ENCODE measurements at places on chromosomes 13 and 19.

DNA sequence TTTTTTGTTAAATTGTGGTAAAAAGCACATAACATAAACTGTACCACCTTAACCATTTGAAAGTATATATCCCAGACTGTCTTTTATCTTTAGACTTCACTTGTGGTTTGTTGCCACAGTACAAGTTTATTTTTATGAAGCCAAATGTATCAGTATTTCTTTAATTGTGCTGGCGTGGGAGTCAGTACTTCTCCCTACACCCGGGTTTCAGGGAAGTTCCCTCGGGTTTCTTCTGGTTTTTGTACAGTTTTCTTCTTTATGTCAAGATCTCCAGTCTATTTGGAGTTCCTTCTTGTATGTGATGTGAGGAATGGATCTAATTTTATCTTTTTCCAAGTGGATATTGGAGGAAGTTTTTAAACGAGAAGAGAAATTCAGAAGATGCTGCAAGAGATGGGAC lies 20.5 kb downstream of the CCDC8 start:
- no peak for DNase-seq

DNA sequence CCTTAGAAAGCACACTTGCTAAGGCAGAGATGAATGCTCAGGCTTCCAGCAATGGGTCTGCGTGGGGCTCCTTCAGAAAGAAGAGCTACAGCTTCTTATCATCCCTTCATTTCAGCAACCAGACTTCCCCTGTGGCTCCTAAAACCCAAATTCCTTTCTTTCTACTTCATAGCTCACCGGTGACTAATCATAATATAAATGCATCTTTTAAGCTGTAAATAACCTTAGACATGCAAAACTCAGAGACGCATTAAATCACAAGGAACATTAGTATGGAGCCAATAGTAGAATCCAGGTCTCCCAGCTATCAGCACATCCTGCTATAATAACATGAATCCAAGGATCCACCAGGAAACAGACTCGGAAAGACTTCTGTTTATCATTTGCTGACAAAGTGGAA lies 375.6 kb downstream of the COG6 start:
- DNase-seq = no peak

DNA sequence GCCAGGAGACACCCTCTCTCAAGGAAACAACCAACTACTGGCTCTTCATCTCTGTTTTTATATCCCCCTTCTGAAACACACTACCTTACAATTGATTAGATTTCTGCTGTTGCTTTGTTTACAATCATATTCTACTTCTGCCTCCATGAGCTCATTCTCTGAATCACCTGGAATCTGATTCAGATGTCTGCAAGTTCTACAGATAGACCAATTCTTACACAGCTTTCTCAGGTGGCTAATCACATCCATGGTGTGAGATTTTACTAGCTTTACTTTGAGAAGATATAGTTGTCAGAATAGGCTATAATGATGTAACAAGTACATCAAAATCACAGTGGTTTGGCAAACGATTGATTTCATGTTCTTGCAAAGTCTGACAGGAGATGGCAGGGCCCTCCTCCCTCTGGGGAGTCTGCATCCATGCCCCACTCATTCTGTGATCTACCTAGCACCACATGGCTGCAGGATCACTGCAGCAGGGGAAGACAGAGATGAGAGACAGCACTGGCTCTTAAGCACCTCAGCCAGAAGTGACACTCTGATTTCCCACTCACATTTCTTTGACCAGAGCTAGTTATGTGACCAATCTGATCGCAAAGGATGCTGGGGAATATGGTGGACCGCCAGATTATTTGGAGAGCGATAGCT lies 243.7 kb downstream of the FOXO1 start:
- no peak for DNase-seq

DNA sequence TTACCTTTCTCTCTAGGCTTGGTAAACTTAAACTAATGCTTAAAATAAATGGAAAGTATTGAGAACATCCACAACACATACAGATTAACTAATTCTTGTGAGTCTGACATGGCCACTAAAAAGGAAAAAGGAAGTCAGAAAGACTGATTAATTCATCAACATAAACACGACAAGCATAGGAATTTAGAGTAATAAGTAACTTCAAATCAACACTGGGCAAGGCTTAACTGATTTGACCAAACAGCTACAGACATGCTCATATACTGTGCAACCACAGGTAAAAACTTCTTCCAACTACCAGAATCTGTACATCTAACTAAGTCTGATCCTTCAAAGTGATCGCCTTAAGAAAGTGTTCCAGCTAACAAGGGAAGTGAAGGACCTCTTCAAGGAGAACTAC lies 20.5 kb downstream of the UGGT2 start:
- DNase-seq = no peak
